Lung (tissue), 17 donors: ENCODE measurements at places on chromosomes 7 and 10. TPM values are rescaled to one million over a fixed set of nuclear protein-coding genes. Genes with fewer than 3 reads are reported as not detected.

DNA sequence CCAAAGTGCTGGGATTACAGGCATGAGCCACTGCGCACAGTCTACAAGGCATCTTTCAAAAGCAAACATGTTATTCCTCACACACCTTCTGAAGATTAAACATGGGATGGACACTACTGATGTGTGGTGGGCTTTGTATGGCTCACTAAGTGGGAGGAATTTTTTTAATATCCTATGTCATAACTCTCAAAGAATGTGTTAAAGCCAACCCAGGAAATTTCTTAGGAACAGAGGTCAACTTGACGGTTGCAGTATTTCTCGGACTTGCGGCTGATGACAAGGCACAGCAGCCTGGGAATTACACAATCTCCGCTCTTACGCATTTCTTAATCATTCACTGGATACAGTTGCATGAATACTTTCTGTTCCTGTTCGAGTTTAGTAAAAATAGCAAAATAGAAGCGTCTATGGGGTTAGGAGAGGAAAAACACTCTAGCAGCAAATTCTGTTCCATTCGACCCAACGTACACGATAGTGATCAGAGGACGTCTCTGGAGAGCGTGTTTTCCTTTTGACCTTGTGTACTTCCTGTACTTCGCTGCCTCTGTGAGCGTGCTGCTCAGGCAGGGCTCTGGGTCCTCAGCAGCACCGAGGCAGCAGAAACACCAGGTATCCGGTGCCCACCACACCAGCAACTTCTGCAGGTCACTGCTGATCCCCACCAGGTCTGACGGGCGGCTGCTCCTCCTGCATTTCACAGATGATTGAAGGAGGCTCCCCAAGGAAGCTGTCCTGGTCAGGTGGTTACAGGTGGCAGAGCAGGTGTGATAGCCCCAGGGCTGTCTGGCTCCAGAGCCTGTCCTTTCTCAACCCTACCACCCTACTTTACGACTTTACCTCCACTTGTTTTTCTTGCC, 26.4 kb upstream of the SRGN start:
- peak; percentile 80 for DNase-seq

GRCh38 chr10:61897671-61898434, 3.6 kb upstream of the ARID5B start:
- peak; percentile 71 for DNase-seq

The GNGT1 gene
- total RNA-seq, result not detected

The FEZF1 gene
- total RNA-seq, result 0.18 TPM

GRCh38 chr10:65791979-65792378, 1133.9 kb upstream of the LRRTM3 start:
- no peak for DNase-seq

The ZNF736 gene
- 31.6 TPM for total RNA-seq

The GSTO1 gene
- total RNA-seq, result 130 TPM

DNA sequence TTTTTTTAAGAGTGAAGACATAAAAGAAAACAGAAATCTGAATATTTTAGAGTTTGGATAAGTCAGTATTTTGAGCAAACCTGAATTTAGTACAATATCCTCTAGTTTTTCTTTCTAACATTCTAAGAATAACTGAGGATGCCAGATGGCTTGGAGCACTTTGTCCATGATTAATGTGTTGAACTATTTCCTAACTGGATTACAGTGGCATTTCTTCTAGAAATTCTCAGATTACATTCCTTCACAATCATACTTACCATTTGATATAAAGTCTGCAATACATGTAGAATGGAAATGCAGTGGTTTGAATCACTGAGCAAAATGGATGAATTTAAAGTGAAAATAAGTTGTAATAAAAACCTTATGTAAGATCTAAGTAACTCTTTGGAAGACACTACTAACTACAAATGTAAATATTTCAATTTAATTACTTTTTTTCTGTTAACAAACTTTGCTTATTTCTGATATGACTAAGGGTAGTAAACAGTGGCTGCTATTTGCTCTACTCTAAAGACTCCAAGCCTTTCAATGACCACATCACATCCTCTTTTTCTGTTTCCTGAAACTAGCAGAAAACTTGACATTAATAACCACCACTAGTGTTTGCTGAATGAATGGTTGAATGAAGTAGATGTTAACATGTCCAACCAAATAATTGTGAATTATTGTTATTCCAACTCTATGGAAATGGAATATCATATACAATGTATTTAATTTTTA, 102.8 kb downstream of the PRKG1 start:
- DNase-seq, result peak; percentile 16

- DNase-seq, result no peak
Measured at GRCh38 chr7:91875851-91876250, 4.7 kb downstream of the MTERF1 start.

The PLAC9 gene
- total RNA-seq, result 12.1 TPM

- no peak for DNase-seq
Measured at GRCh38 chr7:35386816-35387706, 133.2 kb upstream of the TBX20 start.

The ACSM6 gene
- not detected for total RNA-seq

DNA sequence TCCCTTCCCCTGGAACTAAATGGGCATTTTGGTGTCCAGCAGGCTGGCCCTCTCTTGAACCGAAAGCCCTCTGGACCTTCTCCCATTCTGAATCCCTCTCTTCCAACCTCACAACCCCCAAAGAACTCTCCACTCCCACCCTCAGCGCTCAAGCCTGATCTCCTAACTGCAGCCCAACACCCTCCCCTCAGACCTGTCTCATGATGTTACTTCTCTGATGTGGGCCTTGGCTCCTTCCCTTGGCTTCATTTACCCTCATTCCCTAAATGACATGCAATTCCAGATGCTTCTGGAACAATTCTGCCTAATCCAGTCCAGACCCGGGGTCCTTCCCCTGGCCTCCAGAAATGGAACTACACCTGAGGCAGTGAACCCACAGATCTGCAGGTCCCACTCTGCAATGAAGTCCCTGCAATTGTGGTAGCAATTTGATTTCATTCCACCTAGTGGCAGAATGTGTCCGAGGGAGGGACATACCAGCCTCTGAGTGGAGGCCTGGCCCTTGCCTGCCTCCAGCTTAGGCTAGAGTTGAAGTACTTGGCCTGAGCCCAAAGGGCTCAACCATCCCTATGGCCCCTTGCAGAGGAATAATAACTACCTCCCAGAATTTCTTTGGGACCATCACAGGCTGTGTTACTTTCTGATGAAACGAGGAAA, 4.1 kb upstream of the CEP41 start:
- DNase-seq, result no peak

- no peak for DNase-seq
Measured at GRCh38 chr7:119969054-119969453, 303.9 kb upstream of the KCND2 start.

The IGFBP1 gene
- total RNA-seq, result not detected
